Stimulated activated CD4-positive, alpha-beta T cell treated with anti-CD3 and anti-CD28 coated beads, Interleukin-4, amount 100 ng/mL, for 1 hour (primary cell): ENCODE measurements at places on chromosomes 3 and 15.

- DNase-seq, result no peak
Observed at GRCh38 chr15:67070150-67070549, 4.7 kb downstream of the SMAD3 start.

DNA sequence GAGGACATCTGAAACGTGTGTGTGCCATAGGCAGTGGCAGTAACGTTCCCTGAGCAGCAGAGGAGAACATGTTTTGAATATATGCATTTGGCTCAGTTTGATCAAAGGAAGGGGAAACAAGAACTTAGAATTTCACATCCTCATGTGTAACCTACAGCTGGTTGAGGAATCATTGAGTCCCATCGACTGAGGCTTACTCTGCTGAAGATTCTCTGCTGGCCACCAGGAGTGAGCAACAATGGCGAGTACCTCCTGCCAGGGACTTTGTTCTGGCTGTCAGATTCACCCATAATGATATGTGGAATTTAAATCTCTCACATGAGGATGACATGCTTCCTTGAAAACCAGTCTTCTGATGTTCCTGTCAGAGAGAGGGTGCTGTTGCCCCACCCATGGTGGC lies 21.3 kb downstream of the GORASP1 start:
- DNase-seq, result no peak

- DNase-seq, result peak; percentile 60
Observed at GRCh38 chr15:86743283-86743903, 663.7 kb downstream of the AGBL1 start.

- DNase-seq, result no peak
Observed at GRCh38 chr3:131174752-131175151, 148.1 kb downstream of the NEK11 start.

DNA sequence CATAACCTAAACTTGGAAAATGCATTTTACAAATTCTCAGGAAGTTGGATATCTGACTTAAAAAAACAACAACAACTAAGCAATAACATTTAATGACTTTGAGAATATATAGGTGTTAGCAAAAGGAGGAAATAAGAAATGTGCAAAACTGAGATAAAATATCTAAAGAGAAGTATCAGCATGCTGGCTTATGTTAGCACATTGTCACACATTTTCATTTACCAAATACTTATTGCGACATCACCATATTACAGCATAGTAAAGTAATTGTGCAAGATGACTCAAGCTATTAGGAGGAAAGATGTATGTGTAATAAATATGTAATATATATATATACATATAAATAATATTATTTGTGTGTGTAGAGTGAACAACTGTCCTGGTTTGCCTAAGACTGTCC lies 9.2 kb downstream of the PTX3 start:
- no peak for DNase-seq

DNA sequence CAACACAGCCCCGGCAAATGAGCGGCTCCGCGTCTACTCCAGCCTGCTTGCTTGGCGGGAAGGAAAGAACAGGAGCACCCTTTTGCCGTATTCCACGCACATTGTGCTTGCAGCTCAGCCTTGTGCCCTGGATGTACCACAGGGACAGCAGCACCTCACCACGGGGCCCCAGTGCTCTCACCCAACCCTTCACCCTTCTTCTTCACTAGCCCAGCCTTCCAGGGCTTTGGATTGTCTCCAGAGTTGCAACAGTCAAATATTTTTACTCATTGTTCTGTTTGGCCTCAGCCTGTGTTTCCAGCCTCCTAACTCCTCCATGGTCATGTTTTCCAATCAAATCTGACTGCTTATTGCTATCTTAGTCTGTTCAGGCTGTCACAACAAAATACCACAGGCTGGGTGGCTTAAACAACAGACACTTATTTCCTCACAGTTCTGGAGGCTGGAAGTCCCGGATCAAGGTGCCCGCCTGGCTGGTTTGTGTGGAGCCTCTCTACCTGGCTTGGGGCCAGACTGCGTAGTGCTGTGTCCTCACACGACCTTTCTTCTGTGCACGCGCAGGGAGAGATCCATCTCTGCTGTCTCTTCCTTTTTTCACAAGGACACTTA lies 79.2 kb upstream of the ABHD17C start:
- no peak for DNase-seq

GRCh38 chr15:32884146-32884545 lies 166.3 kb downstream of the GREM1 start:
- DNase-seq, result no peak

DNA sequence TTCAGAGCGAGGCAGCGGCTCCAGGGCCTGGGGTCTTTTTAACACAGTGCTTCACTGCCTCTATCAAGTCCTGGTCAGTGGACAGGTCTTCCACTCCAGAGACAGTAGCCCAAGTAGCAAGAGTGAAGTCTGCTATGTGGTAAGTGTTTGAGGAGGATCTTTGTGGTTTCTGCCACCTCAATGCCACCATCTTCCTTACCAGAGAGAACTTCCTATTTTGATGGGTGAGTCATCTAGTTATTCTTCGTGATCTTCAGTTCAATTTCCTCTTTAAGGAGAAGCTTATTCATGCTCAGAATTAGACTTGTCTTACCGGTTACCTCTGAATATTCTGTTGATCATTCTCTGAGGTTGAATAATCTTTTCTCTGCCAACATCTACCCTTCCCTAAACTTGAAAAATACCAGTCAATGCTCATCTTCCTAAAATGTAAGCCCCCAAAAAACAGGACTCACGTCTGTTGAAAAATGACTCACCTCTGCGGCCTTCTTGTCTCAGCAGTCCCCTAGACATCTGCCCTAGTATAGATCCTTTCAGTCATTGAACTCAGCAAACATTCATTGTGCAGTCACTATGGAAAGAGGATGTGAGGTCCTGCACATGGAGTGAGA lies 32.2 kb upstream of the BCL6 start:
- DNase-seq, result peak; percentile 5

- no peak for DNase-seq
Observed at GRCh38 chr3:159877924-159878323, 110.7 kb upstream of the IL12A start.

DNA sequence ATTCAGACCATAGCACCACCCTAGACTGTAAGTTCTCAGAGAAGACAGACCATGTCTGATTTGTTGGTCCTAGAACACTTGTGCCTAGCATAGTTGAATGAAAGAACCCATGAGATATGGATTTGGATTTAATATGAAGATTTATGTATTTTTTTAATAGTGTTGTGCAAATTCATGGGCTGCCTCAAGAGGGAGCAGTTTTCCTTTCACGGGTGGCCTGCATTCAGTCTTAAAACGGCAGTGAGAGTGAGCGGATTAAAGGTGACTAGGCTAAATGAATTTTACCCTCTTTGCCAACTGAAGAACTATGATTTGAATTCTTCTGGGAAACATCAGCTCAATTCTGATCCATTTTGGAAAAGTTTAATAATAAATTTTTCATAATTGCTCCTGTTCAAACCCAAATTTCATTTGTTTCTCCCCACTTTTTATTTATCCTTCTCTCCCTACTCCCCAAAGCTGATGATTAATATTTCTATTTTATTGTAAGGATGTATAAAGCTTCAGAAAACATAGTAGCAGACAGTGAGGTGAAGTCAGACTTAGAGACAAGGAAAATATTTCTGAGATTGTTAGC lies 67.3 kb downstream of the MORC1 start:
- peak; percentile 3 for DNase-seq

GRCh38 chr15:50438251-50438650 lies 14.0 kb downstream of the USP8 start:
- DNase-seq, result no peak

DNA sequence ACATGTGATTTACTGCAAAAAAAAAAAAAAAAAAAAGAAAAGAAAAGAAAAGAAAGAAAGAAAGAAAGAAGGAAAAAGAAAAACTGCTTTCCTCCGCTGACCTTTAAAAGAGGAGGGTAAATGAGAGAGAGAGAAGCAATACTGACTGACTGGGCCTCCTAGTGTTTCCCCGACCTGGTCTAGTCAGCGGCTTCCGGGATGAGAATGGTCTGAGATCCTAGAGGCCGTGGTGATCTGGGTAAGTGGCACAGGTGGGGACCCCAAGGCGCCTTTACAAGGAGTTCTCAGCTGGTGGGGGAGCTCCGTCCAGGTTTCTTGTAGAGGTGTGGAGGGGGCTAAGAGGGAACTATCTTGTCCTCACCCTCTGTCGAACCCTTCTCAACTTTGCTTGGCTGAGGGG lies 223.1 kb downstream of the MEIS2 start:
- no peak for DNase-seq

- DNase-seq, result no peak
Observed at GRCh38 chr3:151899996-151900395, 26.6 kb downstream of the SUCNR1 start.

DNA sequence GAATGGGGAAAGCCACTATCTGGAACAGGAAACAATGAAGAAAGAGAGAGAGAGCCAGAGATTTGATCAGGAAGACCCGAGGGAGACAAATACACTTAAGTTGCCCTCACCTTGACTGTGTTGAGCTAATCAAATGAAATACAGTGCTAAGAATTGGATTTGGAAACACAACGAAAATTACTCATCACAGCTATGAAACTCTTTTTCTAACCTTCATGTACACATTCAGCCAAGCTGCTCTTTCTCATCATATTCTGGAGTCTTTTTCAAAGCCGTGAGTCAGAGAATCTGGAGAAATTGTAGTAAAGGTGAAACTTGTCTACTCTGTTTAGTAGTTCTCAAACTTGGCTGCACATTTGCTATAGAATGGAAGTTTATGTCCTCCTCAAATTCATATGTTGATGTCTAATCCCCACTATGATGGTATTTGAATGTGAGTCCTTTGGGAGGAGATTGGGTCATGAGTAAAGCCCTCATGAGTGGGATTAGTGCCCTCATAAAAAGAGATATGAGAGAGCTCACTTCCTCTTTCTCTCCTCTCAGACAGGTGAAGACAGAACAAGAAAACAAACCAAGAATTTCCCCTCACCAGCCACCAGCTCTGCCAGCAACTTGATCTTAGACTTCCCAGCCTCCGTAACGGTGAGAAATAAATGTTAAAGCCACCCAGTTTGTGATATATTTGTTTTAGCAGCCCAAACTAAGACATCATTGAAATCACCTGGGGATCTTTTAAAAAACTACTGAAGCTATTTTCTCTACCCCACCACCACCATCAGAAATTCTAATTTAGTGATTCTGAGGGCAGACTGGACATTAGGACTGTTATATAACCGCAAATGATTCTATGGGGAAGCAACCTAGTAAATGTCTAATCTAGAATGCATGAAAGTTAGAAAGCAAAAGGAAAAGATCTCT lies 143.6 kb upstream of the GRM7 start:
- DNase-seq, result no peak

GRCh38 chr15:40927873-40928806 lies 1.0 kb upstream of the DLL4 start:
- DNase-seq, result no peak

- peak; percentile 15 for DNase-seq
Observed at GRCh38 chr15:82044373-82045178, 1.2 kb downstream of the MEX3B start.

DNA sequence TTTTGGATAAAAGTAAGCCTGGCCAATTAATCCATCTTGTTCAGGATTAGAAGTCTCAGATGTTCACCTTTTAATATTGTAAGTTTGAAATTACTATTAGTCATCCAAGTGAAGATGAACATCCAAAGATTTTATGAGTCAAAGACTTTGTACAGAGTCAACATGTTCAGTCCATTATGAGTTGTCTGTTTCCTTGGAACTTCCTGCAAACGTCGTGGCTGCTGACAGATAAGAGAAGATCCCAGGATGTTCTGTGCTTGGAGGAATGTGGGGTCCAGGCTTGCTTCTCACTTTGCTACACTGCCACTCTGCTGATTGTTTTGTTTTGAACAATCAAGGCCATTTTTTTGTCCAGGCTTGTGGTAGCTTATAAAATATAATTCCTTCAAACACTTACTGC lies 74.3 kb upstream of the SLCO2A1 start:
- DNase-seq, result no peak

DNA sequence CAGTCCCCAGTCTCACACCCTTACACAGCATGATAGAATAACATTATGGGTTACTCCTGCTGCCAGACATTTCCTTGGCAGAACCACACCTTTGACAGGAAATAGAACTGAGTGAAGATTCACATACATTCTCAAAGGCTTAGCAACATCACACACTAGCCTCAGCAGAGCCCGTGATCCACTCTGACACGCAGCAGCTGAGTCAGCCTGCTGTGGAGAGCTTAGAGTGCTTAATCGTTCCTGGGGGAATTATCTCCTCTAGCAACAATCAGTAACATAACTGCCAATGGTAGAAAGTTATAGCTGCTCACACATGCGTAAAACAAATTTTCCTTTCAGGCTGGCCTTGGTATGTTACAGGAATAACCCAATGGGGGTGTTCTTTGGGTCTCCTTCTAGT lies 382.1 kb downstream of the GAP43 start:
- DNase-seq, result no peak

DNA sequence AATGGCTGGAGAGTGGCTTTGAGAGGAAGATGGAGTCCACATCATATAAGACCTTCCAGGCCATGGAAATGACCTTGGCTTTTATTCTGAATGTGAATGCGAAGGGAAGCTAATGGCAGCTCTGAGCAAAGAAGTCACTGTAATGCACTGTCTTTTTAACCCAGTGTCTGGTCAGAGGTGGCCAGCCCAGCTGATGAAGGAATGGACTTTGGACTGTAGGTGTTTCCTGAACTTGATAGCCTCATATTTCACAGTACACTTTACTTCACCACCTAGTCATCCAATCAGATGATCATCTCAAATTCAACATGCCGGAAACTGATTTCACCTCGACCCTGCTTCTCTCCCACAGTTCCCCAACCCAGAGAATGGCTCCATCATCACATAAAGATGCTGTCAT lies 33.4 kb downstream of the DCLK3 start:
- DNase-seq, result no peak

GRCh38 chr15:27993996-27994780 lies 104.9 kb downstream of the OCA2 start:
- DNase-seq, result no peak
